RPMI7951 (cell line): ENCODE measurements at places on chromosomes 2 and 18.

- no peak for DNase-seq
Observed at GRCh38 chr2:64104933-64105332, 39.3 kb downstream of the PELI1 start.

DNA sequence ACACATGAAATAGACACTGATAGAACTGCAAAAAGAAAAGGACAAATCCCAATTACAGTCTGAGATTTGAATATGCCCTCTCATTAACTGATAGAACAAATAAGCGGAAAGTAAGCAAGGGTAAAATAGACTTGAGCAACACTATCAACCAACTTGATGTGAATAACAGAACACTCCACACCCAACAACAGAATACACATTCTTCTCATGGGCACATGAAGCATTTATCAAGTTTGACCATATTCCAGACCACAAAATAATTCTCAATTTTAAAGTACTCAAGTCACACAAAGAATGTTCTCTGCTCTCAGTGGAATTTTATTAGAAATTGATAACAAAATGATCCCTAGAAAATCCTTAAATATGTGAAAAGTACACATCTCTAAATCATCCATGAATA is 19.0 kb downstream of the ETAA1 start:
- no peak for DNase-seq

DNA sequence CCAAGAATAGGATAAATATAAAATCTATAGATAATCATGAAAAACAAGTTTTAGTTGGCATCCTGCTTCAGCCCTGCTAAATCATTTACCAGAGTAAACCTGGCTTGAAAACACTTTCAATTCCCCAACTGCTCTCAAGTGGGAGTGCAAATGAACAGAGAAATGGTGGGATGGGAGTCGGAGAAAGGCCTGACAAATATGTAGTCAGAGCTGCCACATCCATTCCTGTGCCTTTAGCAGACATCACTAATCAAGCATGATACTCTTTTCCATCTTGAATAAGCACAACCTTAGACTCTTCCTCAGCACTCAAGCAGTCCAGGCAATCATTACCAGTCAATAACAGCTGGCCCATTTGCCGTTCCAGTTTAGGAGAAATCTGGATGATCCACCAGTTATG is 101.3 kb downstream of the ANKRD44 start:
- no peak for DNase-seq

DNA sequence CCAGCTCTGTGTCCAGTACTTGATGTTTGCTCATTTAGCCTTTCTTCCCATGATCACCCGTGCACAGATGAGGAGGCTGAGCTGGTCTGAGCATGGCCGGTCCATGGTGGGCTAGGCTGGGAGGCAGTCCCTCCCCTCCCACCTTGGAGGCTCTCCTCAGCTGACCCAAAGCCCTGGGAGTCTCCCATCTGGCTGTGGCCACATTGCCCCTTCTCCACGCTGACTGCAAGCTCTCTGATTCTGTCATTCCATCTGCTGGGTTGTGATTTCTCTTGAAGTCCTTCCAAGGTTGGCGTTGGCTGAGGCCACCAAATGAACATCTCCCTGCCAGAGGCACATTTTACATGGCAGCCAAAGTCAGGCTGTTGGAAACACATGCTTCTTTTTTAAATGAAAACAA is 44.0 kb downstream of the ACKR3 start:
- DNase-seq = no peak

DNA sequence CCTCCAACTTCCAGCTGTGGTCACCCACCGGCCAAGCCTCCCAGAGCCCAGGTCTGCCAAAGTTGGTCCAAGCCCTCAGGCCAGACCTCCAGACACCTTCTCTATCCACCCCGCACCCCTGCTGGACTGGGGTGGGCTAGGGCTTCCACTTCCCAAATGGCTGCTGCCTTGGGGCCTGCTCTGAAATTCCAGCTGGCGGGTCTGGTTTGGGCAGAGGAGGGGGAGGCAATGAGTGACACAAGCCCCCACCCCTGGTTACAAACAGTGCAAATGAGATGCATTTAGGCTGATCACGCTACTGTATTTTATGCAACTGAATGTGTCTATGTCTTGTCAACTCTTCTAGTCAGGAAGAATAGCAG is 14.6 kb downstream of the POU3F3 start:
- DNase-seq = no peak

GRCh38 chr2:31080361-31080760 is 57.9 kb downstream of the GALNT14 start:
- DNase-seq = no peak

DNA sequence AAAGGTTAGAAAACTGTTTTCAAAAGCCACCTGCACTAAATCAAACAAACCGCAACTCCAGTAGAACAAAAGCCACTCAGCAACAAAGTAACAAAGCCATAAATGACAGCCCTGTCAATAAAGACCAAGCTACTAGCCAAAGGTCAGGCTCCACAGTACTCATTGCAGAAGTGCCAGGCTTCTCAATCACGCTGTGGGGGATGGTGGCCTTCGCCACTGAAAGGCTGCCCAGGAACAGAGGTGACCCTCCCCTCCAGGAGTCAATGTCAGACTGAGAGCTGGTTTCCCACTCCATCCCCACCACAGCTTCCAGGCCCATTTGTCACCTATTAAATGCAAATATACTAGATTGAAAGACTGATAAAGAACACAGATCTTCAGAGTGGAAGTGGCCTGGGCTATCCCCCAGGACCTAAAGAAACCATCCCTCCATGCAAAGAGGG is 5.9 kb downstream of the ATP8B1 start:
- DNase-seq = no peak

- peak; percentile 93 for DNase-seq
Observed at GRCh38 chr2:222919841-222920526, 59.1 kb downstream of the ACSL3 start.

DNA sequence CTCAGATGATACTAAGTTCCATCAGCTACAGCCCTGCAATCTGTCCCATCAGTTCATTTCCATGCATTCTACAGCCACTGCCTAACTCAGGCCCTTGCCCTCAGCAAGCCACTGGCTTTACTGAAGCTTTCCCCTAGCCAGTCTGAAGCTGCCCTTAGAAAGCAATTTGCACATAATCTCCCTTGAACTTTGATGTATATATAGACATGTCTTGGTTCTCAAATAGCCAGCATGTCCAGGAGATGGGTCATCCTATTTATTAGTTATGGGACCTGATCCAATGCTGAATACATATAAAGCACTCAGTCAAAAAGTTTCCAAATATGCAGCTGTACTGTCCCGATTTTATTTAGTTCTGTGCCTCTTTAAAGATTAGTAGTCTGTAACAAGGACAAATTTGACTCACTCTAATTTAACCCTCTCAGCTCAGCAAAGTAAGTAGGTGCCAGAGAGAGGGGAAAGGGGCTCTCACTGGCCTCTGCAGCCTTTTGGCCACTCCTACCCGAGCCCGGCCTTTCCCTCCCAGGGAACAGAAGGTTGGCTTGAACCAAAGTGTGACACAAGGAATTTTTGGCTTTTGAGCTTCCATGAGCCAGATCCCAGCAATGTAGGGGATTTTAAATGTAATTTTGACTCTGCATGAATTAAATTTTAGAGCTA is 70.7 kb downstream of the CCDC93 start:
- DNase-seq = no peak

DNA sequence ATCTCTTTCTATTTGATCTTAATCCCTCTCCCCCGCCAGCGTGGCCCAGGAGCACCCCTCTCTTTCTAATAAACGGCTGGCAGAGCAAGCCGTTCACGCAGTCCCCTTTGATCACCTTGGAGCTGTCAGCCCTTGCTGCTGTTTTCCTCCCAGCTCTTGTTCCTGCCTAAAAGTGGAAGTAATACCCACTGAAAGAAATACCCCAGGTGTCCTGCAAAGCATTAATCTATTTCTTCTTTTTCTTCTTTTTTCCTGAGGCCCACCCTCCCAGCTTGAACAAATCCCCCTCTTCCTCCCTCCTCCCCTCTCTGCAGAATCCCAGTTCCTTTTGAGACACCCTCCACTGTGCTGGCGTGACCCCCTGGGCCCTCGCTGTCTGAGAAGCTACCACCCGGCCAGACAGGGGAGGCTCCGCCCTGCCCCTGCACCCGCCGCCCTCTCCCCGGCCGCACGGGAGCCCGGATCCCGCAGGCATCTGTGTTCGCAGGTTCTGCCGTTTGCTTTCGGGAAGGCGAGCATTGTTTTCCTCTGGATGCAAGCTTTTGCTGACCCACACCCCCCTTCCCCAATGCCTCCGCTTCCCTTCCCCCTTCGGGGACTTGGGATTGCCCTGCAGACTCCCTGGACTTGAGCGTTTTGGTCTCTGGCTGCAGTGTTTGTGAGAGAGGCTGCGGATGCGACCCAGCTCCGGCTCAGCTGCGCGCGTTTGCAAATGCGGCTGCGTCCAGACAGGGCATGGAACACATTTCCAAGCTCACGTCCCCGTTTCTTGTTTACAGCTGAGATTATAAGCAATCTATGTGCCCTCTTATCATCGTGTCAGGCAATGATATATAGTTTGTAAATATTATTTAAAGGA is 631.5 kb downstream of the NYAP2 start:
- DNase-seq = peak; percentile 83

DNA sequence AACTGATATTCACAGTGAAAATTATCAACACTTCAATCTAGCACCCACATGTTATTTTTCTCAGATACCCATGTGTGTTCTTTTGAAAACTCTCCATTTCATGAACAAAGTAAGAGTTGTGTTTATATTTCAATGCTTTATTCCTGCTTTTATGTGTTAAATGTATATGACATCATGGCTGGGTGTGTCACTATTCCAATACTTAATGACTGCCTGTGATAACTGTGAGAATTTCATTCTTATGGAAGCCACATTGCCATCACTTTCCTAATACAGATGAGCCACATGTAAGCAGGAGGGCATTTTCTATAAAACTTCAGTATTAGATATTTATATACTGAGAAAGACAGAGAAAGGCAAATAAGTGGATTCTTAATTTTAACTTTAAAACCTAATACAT is 100.4 kb upstream of the FIGN start:
- no peak for DNase-seq

DNA sequence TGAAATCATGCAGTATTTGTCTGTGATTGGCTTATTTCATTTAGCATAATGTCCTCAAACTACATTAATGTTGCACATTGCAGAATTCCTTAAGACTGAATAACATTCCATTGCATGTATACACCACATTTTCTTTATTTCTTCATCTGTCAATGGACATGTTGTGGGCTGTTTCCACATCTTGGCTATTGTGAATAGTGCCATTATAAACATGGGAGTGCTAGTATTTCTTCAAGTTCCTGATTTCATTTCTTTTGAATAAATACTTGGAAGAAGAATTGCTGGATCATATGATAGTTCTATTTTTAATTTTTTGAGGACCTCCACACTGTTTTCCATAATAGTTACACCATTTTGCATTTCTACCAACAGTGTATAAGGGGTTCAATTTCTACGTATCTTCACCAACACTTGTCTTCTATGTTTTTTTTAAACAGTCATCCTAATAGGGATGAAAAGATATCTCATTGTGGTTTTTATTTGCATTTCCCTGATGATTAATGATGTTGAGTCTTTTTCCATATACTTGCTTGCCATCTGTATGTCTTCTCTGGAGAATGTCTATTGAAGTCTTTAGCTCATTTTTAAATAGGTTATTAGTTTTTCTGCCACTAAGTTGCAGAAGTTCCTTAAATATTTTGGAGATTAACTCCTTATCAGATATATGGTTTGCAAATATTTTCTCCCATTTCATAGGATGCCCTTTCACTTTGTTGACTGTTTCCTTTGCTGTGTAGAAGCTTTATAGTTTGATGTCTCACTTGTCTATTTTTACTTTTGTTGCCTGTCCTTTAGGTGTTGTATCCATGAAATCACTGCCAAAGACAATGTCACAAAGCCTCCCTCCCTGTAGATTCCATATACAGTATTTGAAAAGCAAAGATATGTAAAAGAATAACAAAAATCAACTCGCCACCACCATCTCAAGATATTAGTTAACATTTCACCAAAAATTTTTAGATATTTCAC is 14.6 kb downstream of the FBXO11 start:
- no peak for DNase-seq

DNA sequence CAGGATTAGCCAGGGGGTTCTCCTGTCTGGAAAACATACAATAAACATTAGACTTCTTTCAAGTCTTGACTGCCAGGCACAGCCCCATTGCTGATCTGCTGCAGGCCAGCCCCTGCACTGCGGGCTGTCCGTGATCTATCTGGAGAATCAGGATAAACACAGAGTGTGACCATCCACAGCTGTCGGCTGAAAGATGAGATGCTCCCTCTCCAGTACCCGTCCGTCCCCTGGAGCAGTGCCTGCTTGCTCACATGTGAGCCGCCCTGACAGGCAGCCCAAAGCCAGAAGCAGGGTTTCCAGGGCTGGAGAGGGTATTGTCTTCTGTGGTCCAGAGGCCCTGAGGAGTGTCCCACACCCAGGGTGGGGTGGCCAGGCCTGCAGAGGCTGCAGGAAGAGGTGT is 46.1 kb upstream of the FOSL2 start:
- peak; percentile 65 for DNase-seq

GRCh38 chr2:233464056-233464455 is 102.5 kb downstream of the USP40 start:
- no peak for DNase-seq

- peak; percentile 40 for DNase-seq
Observed at GRCh38 chr2:47437287-47437686, 34.3 kb downstream of the MSH2 start.
